Jurkat, Clone E6-1 (cell line): ENCODE measurements at places on chromosomes 2 and 18.

DNA sequence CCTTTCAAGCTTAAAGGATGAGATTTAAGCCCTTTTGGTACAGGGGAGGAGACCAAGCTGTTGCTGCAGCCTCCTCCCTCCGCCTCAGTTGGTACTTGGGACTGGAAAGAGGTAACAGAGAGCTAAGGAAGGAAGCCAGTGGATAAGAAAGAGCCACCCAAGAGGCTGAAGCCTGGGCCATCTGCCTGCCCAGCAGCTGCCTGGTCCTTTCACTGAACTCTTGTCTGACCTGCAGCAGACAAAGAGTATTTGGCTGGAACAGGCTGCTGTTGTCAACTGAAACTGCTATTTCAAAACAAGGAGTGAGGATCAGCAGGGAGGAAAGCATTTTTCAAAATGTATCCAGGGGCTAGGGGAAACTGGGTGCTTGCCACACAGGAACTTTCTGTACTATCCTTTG lies 30.3 kb downstream of the TNS1 start:
- DNase-seq: no peak

DNA sequence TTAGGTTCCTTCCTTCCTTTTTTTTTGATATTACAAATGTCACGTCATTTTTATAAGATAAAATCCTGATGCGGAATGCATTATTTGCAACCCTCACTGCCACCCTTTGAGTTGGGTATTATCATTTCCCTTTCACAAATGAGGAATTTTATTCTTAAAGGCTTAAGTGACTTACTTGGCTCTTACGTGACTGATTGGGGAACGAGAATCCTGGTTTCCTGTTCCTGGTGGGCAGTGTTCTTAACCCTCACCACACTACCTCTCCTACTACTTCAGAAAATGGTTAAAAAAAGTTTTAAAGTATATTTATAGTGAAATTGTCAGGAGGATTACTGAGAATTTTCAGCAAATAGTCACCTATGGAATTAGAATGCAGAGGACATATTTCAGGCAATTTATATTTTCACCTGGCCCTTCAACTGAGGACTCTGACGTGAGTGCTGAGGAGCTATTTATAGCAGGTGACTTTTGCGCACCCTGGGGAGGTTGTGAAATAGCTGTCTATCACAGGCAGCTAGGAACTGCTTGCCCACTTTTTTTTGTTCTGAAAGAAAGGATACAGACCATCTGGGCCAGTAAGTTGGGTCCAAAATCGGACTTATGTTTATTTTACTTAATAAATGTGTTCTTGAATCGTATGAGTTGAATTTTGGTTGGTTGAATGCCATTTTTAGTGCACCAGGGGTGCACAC lies 18.7 kb upstream of the RASGRP3 start:
- no peak for DNase-seq

DNA sequence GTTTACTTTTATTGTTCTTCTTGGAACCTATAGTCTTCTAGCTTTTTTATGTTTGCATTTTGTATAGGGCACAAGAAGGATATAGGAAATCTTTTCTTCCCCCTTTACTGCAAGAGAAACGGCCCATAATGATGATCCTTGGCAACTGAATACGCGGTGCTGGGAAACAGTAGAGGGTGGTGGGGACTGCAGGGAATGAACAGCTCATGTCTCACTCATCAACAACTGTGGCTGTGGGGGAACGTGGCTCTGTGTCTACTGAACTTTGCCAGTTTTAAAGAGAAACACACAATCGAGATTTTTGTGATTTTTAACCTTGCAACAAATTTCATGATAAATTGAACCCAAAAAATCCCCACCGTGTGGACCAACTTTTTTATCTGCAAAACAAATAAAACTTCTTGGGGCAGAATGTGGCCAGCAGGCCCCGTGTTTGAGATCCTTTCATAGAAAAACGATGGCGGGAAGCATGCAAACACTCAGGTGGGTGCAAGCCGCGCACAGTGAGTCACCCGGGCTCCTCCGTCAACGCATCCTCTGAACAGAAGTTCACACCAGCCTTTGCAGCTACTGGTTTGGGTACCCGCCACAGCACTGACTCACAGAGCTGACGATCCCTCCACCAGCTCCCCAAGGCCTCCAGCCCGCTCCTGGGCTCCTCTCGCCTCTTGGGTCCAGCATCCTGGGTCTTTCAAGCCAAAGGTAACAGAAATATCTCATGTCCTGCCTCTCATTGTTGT lies 149.3 kb downstream of the COL6A3 start:
- no peak for DNase-seq

GRCh38 chr2:68318914-68319397 lies 793 bp downstream of the CNRIP1 start:
- DNase-seq: no peak

- DNase-seq: no peak
These were observed 485.6 kb downstream of the SOX11 start for GRCh38 chr2:6177811-6178210.

- no peak for DNase-seq
These were observed 912.6 kb upstream of the FSHR start for GRCh38 chr2:50066873-50067272.

- DNase-seq: no peak
These were observed 211.2 kb downstream of the TNS1 start for GRCh38 chr2:217791551-217791950.

- DNase-seq: no peak
These were observed 5.3 kb downstream of the ZEB2 start for GRCh38 chr2:144514616-144515091.

DNA sequence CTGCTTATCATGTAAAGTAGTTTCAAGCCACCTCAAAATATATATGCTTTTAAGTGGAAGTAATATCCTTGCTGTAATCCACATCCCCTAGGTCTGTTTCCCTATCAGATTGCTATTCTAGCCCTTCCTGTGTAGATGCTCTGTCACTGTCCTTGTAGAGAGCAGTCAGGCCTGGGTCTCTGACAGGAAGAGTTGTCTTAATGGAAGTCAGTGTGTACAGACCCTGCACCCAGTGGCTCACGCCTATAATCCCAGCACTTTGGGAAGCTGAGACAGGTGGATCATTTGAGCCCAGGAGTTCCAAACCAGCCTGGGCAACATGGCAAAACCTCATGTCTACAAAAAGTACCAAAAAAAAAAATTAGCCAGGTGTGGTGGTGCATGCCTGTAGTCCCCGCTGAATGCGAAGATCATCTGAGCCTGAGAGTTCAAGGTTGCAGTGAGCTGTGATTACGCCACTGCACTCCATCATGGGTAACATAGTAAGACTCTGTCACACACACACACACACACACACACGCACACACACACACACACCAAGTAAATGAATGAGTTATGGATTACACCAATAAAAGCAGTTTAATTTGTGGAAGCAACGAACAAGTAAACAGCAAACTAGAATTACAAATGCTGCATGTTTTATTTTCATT lies 70.2 kb upstream of the DSC1 start:
- no peak for DNase-seq

- DNase-seq: no peak
These were observed 8.6 kb upstream of the NCK2 start for GRCh38 chr2:105736145-105736544.

GRCh38 chr2:189248141-189248540 lies 68.6 kb upstream of the COL5A2 start:
- no peak for DNase-seq

- no peak for DNase-seq
These were observed 853 bp downstream of the LANCL1 start for GRCh38 chr2:210475706-210476105.

GRCh38 chr18:47635416-47635815 lies 295.0 kb downstream of the SMAD2 start:
- no peak for DNase-seq

- no peak for DNase-seq
These were observed 20.9 kb upstream of the CLASP1 start for GRCh38 chr2:121670181-121670580.

DNA sequence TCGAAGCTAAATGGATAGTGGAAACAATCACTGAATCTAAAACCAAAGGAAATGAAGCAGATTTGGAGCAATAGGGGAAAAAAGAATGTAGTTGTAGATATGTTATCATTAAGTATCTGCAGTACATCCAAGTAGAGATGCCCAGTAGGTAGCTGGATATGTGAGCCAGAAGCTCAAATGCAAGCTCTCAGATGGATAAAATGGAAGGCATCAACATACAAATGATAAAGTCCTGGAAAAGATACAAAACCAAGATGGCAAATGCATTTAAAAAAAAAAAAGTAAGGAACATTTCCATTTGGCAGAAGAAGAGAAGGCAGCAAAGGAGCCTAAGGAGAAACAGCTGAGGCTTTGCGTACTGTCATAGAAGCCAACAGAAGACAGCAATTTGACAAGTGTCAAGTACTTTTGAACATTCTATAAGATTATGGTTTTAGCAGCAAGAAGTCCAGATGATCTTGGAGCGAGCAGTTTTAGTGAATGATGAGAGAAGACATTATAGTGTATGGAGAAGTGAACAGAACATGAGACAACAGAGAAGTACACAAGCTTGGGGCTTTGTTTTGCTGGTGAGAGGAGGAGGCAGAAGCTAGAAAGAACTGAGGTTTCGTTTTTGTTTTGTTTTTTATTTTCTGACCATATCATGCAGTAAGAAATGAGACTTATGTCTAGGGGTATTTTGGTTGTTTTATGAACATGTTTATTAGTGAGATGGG lies 18.3 kb downstream of the ROCK2 start:
- DNase-seq: no peak

GRCh38 chr2:147133286-147133908 lies 711.4 kb upstream of the ACVR2A start:
- DNase-seq: no peak

- DNase-seq: no peak
These were observed 1533.0 kb downstream of the LRP1B start for GRCh38 chr2:140597836-140598235.

DNA sequence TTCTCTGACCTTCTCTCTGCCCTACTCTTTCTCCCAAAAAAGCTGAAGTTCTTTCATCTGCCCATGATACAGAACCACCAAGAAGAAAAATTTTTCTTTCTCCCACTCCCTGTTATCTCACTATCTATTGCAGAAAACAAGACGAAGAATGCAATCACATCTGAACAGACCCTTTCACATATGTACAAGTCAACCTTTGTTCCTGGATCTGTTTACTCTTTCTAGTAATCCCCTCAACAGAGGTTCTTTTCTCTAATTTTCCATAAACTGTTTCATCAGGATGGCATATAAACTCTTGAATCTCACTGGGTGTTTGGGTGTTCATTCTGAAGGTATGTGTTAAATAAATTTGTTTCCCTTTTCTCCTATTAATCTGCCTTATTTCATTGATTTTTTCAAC lies 1262.7 kb upstream of the NRXN1 start:
- no peak for DNase-seq

- DNase-seq: no peak
These were observed 9.3 kb upstream of the KCNE4 start for GRCh38 chr2:223042704-223043118.

GRCh38 chr2:163752267-163752666 lies 16.5 kb upstream of the FIGN start:
- no peak for DNase-seq

GRCh38 chr2:10196110-10196892 lies 73.8 kb downstream of the RRM2 start:
- DNase-seq: no peak

DNA sequence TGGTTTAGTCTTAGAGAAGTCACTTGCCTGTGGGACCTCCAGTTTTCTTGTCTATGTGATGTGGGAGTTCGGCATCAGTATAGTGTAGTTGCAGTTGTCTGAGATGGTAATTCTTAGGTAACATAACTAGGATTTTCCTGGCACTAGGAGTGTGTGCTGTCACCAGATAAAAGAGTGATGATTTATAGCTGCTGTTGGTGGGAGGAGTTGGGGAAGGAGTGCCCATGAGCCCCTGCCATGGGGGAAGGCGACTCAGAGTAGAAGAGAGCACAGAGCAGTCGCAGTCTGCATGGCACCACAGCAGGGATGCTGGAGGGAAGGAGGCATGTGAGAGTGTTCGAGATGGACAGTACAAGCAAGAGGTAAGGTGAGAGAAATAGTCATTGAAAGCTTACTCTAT lies 38.7 kb downstream of the ATP9B start:
- DNase-seq: no peak

DNA sequence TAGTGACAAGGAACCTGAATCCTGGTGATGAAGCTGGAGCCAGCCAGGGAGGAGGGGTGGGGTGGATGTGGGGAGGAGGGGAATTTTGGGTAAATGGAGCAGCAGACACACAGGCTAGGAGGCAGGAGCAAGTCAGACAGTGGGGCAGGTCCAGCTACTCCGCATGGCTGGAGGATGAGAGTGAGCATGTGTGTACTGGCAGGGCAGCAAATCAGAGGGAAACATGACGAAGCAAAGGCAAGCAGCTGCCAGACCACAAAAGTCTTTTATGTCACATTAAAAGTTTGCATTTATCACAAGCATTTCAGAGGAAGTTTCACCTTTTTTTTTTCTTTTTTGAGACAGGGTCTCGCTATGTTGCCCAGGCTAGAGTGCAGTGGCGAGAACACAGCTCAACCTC lies 11.9 kb upstream of the KIDINS220 start:
- DNase-seq: peak; percentile 51

DNA sequence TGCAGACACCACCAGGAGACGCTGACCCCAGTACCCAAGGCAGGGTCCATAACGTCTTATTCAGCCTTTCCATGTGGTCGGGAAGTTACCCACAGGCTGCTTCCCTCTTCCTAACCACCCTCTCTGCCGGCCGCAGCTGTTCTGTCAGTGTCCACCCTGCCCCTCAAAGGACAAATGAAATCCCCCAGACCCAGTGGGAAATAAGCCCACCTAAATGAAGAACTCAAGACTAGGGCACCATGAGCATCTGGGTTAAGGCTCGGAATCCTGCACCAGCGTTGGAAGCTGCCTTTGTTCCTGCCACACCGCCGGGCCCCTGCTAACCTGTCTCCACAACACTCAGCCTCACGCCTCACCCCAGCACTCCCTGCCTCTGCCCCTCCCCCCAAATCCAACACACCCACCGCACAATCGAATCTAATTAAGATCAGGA lies 21.7 kb downstream of the BCL11A start:
- DNase-seq: no peak
